ENCODE measurements at places on chromosomes 13 and 19. TPM values are rescaled to one million over a fixed set of nuclear protein-coding genes. Genes with fewer than 3 reads are reported as not detected.

RASA3 gene
- total RNA-seq = 13.8 TPM

EDNRB gene
- not detected for total RNA-seq

C2CD4C gene
- 0.39 TPM for total RNA-seq

RNF225 gene
- total RNA-seq = 0.13 TPM

BEST2 gene
- not detected for total RNA-seq

ZNF837 gene
- total RNA-seq = 1.5 TPM

All from A549 treated with DMSO at 1 μM for 4 hours (cell line).